ENCODE measurements at places on chromosomes 5 and 9.
A peak's percentile ranks its signal among the peaks of the same experiment; 100 is the strongest.

- DNase-seq = no peak
These were observed 87.7 kb upstream of the TRIM32 start for GRCh38 chr9:116599342-116599884.

DNA sequence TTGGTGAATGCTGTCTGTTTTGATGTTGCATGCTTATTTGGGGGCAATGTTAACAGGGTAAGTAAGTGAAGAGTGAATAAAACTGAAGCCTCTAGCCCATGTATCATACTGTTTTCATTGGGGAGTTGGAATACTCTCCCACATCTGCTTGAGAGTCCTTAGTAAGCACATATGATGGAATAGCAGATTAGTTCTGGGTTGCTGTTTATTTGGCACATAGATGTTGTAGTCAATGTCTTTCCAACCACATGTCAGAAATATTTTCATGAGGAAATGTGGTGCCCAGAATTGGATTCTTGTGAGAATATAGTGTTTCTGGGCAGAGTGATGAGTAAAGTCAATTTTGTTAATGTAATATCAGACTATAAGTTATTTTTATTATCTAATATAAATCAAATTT is 611.7 kb upstream of the FTMT start:
- no peak for DNase-seq

- no peak for DNase-seq
These were observed 164.5 kb downstream of the MED27 start for GRCh38 chr9:131915181-131915580.

DNA sequence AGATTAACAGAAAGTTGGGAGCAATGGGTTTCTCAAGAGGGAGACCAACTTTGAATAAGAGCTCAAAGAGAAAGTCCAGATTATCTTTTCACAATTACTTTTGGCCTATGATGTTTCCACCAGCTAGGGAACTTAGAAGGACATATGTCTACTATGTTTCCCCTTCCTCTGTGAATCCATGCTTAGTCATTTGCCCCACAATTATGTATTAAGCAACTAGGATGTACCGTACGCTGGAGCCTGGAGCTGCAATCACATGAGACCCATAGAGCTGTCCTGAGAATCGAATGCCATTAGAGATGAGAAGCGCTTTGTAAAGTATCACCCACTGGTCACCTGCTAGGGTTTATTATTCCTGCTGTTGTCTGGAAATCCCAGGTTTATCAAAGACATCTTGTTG is 78.8 kb downstream of the PDE6A start:
- no peak for DNase-seq

- DNase-seq = no peak
These were observed 11.6 kb downstream of the ERP44 start for GRCh38 chr9:100087218-100087617.

GRCh38 chr9:131923766-131924165 is 155.9 kb downstream of the MED27 start:
- no peak for DNase-seq

DNA sequence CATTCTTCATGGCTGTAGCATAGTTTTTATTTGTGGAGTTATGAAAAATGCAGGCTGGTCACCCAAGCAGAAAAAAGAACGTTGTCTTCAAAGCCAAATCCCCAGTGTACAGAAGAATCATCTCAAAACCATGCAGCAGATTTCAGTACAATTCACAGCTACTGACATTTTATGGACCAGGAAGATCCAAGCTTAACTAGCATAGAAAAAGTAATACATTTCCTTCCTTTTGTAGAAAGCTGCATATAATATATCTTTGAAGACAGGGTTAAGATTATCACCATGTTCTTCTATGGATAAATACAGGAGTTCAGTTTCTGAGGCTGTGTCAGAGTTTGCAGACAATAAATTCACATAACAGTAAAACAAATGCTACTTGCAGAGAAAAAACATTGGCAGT is 1054.8 kb upstream of the C9orf72 start:
- no peak for DNase-seq

- no peak for DNase-seq
These were observed 6.6 kb downstream of the C1QTNF2 start for GRCh38 chr5:160363660-160364395.

- DNase-seq = peak; percentile 3
These were observed at the start of gene NEK6 for GRCh38 chr9:124257844-124258606. Gene NEK6 (plus strand): TSS chr9:124257949. CDS start chr9:124301965, 44,016 bp downstream.
